ENCODE measurements at places on chromosomes 7 and 10.
A peak's percentile ranks its signal among the peaks of the same experiment; 100 is the strongest.

DNA sequence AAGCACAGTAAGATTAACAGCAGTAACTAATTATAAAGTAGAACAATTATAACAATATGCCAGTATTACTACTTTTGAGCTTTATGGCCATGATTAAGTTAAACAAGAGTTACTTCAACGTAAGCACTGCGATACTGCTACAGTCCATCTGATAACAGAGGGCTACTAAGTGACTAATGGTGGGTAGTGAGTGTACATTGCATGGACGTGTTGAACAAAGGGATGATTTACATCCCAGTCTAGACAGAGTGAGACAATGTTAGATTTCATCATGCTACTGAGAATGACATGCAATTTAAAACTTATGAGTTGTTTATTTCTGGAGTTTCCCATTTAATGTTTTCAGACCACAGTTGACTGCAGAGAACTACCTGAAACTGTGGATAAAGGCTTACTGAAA is 45.6 kb downstream of the TPST1 start:
- no peak for DNase-seq

- DNase-seq: no peak
Measured at GRCh38 chr7:30936650-30937245, 25.1 kb downstream of the AQP1 start.

GRCh38 chr10:15901889-15902288 is 41.6 kb upstream of the MINDY3 start:
- DNase-seq: no peak

- DNase-seq: peak; percentile 81
Measured at GRCh38 chr7:16357921-16358320, 63.4 kb downstream of the CRPPA start.

DNA sequence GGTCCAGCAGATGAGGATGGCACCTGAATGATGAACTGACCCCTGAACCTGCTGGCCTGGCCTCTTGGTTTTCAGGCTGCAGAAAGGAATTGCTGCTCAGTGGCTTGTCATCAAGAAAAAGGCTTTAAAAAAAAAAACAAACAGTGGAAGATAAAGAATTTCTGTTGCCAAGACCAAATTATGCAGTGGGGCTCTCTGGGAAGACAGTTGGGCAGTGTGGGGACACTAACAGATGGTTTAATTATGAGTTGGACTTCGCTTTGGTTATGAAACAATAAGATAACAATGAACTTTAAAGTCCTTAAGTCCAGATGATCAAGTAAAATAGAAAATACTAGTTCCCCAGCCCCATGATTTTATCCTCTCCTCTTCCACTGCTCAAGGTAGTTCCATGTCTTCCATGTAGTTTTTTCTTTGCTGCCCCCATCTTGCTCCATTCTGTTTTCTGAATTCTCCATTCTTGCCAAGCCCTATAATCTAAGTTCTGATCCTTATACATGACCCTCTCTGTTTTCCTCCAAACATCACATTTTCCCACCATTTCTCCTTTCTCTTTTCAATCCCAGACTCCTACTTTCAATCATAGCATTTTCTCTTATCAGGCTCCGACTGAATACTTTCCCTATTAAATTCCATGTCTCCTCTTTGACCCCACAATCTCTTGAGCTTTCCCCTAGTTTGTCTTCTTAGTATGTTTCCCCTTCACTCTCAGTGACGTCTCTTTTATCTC is 52.6 kb downstream of the ANK3 start:
- no peak for DNase-seq

DNA sequence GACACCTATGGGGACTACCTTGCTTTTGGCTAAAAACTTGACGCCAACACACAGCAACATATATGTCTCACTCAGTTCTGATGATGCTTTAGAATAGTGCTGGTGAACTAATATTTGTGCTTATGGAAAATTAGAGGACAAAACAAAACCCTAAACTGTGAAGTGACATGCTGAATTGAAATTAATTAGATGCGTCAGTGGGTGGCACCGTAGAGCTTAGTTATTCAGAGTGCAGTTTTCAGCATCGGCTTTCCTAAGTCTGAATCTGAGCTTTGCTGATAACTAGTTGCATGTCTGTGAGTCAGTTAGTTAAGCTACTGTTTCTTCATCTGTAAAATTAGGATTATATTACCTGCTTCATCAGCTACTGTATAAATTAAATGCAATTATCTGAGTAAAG is 245.0 kb upstream of the SORCS1 start:
- no peak for DNase-seq

DNA sequence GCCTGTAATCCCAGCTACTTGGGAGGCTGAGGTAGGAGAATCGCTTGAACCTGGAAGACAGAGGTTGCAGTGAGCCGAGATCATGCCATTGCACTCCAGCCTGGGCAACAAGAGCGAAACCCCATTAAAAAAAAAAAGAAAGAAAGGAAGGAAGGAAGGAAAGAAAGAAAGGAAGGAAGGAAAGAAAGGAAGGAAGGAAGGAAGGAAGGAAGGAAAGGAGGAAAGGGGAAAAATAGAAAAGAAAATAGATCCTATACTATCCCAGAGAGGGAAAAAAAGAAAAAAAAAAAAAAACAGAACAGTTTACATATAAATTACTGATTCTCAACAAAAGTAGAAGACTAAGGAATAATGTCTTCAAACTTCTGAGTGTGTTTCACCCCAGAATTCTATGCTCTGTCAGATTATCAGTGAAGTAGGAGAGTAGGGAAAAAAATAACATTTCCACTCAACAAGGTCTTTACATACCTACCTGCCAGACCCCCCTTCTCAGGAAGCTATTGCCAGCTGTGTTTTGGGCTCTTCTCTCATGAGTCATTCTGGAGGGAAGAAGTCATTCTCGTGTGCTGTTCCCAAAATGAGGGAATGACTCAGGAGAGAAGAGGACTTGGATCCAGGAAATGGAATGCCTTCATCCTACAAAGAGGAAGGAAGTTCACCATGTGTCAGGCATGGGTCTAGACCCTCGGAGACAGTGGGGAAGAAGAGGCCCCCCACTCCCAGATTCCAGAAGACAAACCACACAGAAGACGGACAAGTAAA is 20.9 kb downstream of the RGS10 start:
- DNase-seq: no peak

DNA sequence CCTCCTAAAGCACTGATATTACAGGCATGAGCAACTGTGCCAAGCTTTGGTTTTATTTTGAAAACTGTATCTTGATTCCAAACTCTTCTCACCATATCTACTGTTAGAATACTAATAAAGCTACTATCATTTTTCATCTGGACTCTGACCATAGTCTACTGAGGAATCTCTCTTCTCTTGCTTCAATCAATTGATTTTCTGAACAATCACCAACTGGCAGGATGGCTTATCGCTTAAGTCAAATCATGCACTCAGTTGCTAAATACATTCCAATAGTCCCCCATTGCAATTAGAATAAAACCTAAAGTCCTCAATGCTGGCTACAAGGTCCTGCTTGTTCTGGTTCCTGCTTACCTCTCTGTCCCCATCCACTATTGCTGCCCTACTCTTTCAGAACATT is 2.3 kb upstream of the APBB1IP start:
- DNase-seq: no peak

- no peak for DNase-seq
Measured at GRCh38 chr7:65798111-65799075, 74.5 kb upstream of the VKORC1L1 start.

- DNase-seq: no peak
Measured at GRCh38 chr7:94195201-94195600, 191.0 kb upstream of the BET1 start.

DNA sequence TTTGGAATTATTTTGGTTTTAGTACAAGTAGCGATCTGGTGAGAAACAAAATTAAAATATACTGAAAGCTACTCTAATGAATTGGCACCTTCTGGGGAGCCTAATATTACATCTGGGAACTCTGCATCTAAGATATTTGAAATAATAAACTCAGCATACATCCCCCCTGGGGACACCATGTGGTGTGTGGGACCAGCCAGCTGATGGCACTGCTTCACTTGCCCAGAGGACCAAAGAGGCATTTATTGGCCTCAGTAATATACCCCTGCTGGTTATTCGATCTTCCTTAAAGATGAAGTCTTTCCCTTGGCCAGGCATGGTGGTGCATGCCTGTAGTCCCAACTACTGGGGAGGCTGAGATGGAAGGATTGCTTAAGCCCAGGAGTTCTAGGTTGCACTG is 195.1 kb upstream of the AUTS2 start:
- DNase-seq: no peak

GRCh38 chr10:59702347-59702746 is 7.3 kb downstream of the SLC16A9 start:
- DNase-seq: no peak

GRCh38 chr7:100126239-100126930 is 382 bp upstream of the MBLAC1 start:
- no peak for DNase-seq

DNA sequence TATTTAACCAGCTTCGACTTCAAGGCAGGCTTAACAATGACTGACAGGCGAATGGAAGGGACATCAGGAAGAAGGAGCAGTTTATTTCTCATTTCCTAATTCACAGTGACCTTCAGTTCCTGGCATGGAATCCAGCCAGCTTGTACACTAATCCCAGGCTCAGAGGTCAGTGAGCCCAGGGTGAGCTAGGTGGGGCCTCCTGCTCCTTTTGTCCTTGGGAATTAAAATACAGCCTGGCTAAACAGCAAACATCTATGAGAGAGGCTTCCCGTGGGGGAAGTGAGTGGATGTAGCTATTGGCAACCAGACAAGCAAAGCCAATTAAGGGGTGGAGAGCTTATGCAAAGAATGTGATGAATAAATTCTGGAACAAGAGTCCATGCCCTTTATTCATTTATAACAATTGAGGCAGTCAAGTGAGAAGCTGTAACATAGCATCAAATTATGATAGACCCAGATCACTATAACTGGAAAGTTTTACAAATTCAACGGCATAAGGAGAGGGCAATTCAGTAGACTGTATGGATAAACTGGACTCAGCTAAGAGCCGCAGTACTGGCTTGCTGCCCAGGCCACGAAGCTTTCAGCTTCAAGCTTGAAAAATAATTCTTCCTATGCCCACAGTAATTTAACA is 57.1 kb downstream of the STK17A start:
- peak; percentile 73 for DNase-seq

- DNase-seq: peak; percentile 6
Measured at GRCh38 chr10:29392376-29393021, 103.6 kb downstream of the LYZL1 start.

DNA sequence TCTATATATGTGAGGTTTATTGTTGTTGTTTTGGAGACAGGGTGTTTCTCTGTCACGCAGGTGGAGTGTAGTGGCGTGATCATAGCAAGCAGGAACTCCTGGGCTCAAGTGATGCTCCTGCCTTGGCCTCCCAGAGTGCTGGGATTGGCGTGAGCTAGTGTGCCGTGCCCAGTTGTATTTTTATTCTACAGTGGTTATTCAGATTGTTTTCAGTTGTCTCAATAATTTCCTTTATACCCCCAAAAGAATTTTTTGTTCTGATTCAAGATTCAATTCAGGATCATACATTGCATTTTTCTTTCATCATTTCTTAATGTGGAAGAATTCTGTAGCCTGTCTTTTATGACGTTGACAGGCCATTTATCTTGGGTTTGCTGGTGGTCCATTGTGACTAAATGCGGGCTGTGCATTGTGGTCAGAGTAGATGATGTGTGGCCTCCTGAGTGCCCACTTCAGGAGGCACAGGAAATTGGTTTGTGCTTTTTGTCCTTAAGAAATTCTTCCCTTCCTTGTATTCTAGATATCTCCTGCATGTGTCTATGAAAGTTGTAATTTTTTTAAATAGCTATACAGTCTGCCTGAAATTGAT is 22.9 kb downstream of the RBM33 start:
- no peak for DNase-seq

- no peak for DNase-seq
Measured at GRCh38 chr10:85611093-85611740, 755.4 kb downstream of the GRID1 start.

DNA sequence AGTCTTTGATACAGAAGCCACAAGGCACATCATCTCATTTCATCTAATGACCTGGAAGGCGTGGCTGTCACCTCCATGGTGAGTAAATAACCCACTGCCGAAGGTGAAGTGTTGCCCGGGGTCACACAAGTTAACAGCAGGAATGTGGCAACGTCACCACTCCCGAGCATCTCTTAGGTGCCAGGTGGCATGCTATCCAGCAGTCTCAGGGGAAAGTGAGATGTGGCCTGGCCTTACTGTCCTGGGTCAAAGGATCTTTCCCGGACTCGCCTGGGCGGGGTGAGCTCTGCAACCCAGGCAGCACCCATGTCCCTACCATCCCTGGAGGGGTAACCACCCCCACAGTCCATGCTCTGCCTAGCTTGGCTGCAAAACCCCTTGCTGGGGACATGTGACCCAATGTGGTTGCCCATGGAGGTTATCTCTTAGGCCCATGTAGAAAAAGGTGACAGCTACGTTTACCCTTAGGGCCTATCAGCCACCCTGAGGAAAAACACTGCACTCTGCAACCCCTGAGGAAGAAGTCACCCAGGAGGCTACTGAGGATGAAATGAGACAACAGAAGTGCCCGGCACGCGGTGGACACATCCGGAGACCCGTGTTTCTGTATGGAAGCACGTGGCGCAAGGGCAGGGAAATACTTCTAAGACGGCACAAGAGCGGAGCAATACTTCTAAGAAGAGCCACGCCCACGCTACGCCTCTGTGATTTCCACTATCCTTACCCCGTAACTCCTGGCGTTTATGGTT is 52.0 kb downstream of the BAIAP2L1 start:
- DNase-seq: no peak

GRCh38 chr7:152850420-152850819 is 90.9 kb downstream of the ACTR3B start:
- no peak for DNase-seq

- DNase-seq: no peak
Measured at GRCh38 chr7:20279979-20280378, 50.7 kb upstream of the ITGB8 start.

DNA sequence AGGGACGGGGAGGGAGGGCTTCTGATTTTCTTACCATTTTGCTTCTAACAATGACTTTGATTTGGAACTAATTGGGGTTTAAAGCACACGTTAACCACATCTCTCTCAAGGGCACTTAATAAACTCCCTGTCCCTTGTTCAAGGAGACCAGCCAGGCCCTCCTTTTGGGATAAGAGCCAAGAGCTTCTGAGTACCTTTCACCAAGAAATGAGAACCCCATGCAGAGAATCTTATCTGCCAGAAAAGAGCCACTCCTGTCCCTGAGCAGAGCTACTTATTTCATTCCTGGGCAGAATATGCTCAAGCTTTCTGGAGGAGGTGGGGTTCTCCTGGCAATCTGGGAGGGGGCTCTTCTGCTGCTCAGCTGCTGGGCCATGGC is 574.6 kb downstream of the GALNT17 start:
- no peak for DNase-seq

DNA sequence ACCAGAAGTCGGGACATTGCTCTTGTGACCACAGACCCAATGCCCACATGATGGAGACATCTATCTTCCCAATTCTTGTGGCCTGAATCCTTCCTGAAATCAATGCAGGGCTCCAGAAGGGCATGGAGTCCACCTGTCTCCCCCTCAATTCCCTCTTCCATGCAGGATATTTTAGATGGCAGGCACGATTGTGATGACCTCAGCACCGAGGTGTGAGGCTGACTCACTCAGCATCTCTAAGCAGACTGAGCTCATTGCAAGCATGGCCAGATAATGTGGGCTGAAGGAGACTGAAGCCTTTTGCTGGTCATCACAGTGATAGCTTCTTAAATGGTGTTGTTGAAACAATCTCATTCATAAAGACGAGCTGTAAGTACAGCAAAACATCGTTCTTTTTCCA is 374.9 kb upstream of the PODXL start:
- DNase-seq: no peak
